NCI-H748 treated with DMSO at 0.1 percent for 48 hours (cell line): ENCODE measurements at places on chromosomes 2 and 18.
A peak's percentile ranks its signal among the peaks of the same experiment; 100 is the strongest.

DNA sequence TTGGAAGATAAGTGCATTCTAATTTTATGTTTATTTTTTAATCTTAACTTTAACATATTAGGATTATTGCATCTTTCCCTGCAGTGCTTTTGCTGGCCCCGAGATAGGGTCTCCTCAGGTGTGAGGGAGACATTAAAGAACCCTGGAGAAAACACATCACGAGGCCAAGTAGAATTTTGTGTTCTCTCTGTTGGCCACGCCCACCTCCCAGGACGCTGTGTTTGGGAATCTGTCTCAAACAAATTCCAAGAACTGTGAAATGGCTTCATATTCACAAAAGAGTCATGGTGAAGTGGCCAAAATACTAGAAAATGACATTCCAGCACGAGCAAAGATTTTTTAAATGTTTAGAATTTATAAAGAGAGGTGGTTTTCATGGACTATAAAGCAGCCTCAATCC is 27.3 kb downstream of the RNF144A start:
- no peak for DNase-seq

- no peak for DNase-seq
Observed at GRCh38 chr18:3661989-3662388, 212.0 kb downstream of the TGIF1 start.

- DNase-seq: no peak
Observed at GRCh38 chr2:169065422-169065821, 3.9 kb upstream of the DHRS9 start.

- no peak for DNase-seq
Observed at GRCh38 chr2:234241656-234242458, 191.4 kb downstream of the SPP2 start.

DNA sequence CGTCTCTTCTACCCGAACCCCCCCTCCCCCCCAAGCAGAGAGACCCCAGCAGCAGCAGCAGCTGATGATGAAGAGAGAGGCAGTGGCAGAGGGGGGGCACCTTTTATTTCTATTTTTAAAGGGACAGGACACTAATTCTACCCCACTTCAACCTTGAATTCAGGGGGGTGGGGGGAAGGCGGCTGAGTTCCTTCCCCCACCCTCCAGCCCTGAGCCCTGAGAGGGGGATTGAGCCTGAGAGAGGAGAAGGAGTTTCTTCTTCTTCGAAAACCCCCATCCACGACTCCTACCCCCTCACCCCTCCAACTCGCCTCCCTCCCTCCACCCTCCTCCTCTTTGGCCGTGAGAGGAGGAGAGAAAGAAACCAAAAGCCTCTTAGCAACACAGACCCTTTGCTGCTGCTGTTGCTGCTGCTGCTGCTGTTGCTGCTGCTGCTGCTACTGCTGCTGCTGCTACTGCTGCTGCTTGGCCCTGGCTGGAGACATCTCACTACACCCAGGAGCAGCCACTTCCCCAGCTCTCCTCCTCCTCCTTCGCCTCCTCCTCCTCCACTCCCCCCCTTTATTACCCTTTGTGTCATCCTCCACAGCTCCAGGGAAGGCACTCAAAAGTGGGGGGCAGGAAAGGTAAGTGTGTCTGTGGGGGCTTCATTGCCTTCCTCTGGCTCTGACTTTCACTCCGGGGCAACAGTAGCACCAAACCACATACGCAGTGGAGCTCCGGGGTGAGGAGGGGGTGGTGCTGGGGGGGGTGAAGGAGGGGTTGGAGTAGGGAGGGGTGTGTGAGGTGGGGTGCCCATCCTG is at the start of gene MBD5:
Gene MBD5 (plus strand): TSS at position 33 of the 803 bp plus-strand sequence.
- peak; percentile 21 for DNase-seq

- no peak for DNase-seq
Observed at GRCh38 chr2:45937990-45938389, 286.5 kb downstream of the PRKCE start.
